Endothelial cell of umbilical vein (primary cell): ENCODE measurements at places on chromosomes 7 and 10. TPM values are rescaled to one million over a fixed set of nuclear protein-coding genes. Genes with fewer than 3 reads are reported as not detected.

IKZF1 gene
- 0.20 TPM in 1 of 2 replicates, not detected in the other for total RNA-seq

FGL2 gene
- total RNA-seq = not detected in 2 replicates

SLC26A5 gene
- total RNA-seq = not detected in 2 replicates

MYL10 gene
- total RNA-seq = not detected in 2 replicates

EN2 gene
- not detected in 2 replicates for total RNA-seq

ADCY1 gene
- 0.53 and 1.6 TPM in 2 replicates for total RNA-seq

DKK1 gene
- total RNA-seq = 184 and 200 TPM in 2 replicates

ENTPD1 gene
- total RNA-seq = 23.0 and 27.0 TPM in 2 replicates
